ENCODE measurements at places on chromosomes 1 and 21.

GRCh38 chr1:185646202-185646683 is 87.9 kb upstream of the HMCN1 start:
- no peak for DNase-seq

DNA sequence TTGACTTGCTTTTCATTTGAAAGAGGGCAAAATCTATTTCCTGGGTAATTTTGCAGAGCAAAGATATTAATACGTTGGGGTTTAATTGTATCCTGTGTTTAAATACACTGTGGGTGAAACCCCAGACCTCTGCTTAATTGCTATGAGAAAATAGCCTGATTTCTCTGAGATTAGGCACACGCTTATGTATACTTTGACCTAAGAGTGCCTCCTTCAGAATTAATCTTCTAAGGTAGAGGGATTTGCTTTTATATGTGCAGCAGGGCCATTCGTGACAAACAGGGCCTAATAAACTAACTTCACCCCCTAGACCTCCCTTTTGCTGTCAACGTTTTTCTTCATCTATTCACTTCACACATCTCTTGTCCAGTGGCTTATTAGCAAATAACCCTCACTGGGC is 216.9 kb upstream of the ADGRL2 start:
- DNase-seq, result no peak

GRCh38 chr1:230132758-230133157 is 65.7 kb downstream of the GALNT2 start:
- no peak for DNase-seq

DNA sequence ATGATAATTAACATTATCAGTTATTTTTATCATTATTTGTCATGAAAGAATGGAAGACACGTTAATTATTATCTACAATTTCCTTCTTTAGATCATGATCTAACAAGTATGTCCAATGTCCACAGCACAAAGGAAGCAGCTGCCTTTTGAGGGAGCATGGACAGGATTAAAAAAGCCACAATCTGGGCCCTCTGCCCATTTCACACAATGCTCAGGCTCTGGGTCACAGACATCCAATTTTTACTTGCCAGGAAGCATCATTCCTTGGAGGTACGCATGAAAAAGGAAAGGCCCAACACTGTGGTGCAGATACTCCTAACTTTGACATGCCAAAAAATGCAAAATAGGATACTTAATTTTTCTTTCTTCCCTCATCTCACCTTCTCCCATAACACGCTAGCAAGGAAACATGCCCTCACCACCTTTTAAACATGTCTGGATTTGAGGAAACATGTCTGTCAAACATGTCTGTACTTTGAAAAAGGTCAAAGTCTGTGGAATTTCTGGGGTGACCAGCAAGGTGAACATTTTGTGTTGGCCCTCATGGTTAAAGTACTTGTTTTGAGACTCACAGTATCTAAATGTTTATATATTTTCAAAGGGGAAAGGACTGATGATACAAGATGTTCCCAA is 40.0 kb downstream of the GADD45A start:
- DNase-seq, result no peak

- no peak for DNase-seq
Measured at GRCh38 chr1:172338295-172338735, 82.2 kb upstream of the C1orf105 start.

- no peak for DNase-seq
Measured at GRCh38 chr1:15308621-15309027, 61.6 kb downstream of the FHAD1 start.

DNA sequence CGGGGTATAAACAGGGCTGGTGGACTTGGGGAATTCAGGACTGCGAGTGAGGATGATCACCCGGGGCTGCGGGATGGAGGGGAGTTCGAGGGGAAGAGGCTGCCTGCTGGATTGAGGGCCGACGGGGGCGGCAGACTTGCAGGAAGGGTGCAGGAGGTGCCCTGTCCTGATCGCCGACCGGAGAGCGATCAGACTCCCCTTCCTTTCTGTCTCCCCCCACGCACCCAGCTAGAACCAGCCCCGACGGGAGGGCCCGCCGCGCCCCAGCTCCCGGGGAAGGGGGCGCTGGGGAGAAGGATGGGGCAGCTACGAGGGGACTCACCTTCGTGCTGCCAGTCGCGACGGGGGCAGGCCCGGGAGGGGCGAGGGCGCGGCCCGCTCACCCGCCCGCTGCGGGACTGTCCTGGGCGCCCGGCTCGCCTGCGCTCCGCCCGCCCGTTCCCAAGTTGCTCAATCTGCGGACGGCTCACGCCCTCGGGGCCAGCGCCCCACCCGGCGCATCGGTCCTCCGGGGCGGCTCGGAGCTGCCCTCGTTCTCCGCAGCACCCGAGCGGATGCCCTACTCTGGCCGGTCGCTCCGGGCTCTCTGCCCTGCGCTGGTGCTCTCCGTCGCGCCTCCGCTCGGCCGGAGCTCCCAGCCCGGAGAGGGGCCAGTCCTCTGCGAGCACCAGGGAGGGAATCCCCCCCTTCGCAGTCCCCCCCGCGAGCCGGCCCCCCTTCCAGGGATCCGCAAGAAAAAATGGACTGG is at the start of gene RSPO1:
TSS of gene RSPO1 (minus strand) at position 649 of the 748 bp plus-strand sequence. CDS start 5,231 bp downstream, outside the sequence.
- DNase-seq, result no peak

- no peak for DNase-seq
Measured at GRCh38 chr1:233788687-233789086, 115.8 kb upstream of the SLC35F3 start.

- no peak for DNase-seq
Measured at GRCh38 chr1:156436141-156437036, 64.2 kb downstream of the MEF2D start.

GRCh38 chr1:245014247-245015029 is 140.3 kb upstream of the KIF26B start:
- DNase-seq, result no peak

DNA sequence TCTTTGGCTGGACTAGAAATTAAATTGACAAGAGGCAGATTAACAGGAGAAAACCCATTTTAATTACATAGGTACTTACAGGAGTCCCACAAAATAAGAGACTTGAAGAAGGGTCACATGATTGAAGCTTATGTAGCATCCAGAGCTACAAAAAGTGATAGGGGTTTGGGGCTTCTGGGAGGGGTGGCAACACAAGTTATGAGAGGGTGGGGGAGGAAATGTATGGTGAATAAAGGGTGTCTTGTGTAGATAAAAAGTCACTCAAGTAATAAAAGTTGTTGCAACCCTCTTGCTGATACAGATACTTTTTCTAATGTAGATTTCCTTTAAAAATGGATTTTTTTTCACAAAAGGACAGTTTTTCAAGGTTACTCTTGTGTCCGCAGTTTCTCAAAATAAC is 24.0 kb downstream of the USP25 start:
- no peak for DNase-seq
